ENCODE measurements at places on chromosomes 5 and 9. TPM values are rescaled to one million over a fixed set of nuclear protein-coding genes. Genes with fewer than 3 reads are reported as not detected.

GRCh38 chr9:31347082-31347617 is 1037.3 kb upstream of the ACO1 start:
- DNase-seq: no peak

DNA sequence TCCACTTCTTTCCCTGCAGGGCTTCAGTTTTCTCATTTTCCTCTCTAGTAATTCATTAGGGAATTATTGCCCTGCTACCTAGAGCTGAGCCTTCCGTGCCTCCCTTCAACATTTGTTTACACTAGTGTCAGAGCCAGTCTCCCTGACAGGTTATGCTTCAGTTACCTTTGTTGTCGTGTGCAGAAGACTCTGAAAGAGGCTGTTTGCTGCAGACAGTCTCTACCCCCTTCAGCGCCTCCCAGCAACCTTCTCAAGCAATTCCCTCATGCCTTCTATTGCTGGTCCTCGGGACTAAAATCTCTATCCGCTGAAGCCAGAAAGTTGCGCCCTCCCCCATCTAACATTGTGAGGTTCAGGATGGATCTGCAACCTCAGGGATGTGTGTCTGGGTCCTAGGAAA is 12.8 kb downstream of the RALGPS1 start:
- no peak for DNase-seq

Gene FST
- total RNA-seq: 0.18 TPM

Gene CD14
- total RNA-seq: 1.6 TPM

DNA sequence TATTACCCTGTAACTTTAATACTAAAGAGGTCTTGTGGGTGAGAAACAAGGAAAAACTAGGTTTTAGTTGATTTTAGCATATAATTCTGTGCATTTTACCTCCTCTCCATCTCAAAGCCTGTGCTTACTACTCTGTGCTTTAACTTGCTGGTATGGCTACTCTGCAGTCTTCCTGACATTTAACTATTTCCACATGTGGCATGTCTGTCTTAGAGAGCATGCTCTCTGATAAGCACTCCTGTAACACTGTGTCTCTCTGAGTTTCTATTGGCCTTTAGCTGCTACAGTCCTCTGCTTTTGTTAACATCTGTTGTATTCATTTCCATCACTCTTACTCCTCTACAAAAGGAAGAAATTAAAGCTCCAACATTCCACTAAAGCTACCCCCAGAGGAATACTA is 418.3 kb downstream of the RAB3C start:
- DNase-seq: no peak

Measured in activated naive CD4-positive, alpha-beta T cell treated with anti-CD3 and anti-CD28 coated beads, Interleukin-2, amount 50 U/mL, for 72 hours (primary cell).